ENCODE measurements at places on chromosomes 4 and X. TPM values are rescaled to one million over a fixed set of nuclear protein-coding genes. Genes with fewer than 3 reads are reported as not detected.

DNA sequence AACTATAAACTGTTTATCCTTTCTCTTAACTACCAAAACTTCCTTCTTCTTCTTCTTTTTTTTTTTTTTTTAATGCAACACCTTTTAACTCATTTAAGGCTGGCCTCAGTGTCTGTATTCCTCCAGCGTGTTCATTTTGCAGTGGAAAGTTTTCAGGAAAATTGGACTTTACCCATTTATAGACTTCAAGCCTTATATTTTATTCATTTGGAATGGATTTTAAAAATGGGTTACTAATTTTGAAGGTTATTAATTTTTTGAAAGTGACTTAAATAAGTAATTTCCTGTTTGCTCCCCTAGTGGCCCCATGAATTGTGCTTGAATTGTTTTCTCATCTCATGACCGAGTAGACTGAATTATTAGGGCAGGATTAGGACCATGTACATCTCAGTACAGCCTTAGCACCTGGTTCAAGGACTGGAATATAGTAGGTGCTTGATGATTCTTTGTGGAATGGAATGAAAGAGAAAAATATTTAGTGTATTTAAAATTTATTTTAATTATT is 282.7 kb downstream of the ANKRD50 start:
- peaks cover 15% of the 10 kb centered on the region for H3K4me1 ChIP-seq
- H3K27ac ChIP-seq = no peak overlapping the region
- DNase-seq = no peak
- H3K36me3 ChIP-seq = no peaks in the 10 kb centered on the region
- H3K27me3 ChIP-seq = no peaks in the 10 kb centered on the region

DNA sequence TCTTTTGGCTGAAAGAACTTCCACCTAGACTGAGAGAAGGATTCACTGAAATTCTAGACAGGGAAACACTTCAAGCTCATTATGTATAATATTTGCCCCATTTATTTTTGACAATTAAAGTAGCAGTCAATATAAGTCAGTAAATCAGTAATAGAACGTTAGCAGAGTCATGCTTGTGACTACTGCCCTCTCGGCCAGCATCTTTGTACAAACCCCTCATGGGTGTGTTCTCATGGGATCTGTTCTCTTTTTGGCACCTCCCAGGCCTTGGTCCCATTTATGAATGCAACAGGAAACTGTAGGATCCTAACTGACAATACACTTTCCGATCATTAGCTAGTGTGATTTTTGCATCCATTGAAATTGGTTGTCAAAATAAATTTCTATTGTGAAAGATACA is 2.9 kb downstream of the MSL3 start:
- no peak overlapping the region for H3K27ac ChIP-seq
- no peak for DNase-seq
- peaks cover 21% of the 10 kb centered on the region for H3K4me1 ChIP-seq

DNA sequence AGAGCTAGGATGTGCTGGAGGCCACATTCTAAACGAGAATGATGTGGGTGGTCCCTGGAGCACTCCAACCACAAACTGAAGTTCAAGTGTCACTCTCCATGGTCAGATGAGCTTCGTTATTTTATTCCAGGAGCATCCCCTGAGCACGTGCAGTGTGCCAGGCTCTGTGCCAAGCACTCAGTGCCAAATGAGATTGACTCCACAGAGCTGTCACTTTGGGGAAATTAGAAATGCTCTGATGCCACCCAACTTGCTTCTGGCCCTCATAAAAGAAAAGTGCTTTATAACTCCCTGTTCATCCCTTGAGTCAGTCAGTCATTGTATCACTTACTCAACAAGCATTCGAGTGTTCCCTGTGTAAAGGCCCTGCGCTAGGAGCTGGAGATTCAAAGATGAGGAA is 91.2 kb downstream of the RTL5 start:
- no peak overlapping the region for H3K4me3 ChIP-seq
- no peaks in the 10 kb centered on the region for H3K36me3 ChIP-seq
- DNase-seq = no peak

Gene TBC1D19
- 8.6 TPM for total RNA-seq

Gene NAP1L2
- total RNA-seq = 8.4 TPM

Gene MAGEA6
- total RNA-seq = not detected
